ENCODE measurements at places on chromosomes 1 and 21. TPM values are rescaled to one million over a fixed set of nuclear protein-coding genes. Genes with fewer than 3 reads are reported as not detected.

Gene BACE2
- 0.15 TPM for total RNA-seq

Gene CHD5
- total RNA-seq, result 0.17 TPM

Gene CLCA4
- not detected for total RNA-seq

Gene IL24
- not detected for total RNA-seq

Gene STYXL2
- 0.59 TPM for total RNA-seq

Gene CFAP107
- not detected for total RNA-seq

Gene OVAAL
- not detected for total RNA-seq

Gene CACNA1S
- total RNA-seq, result 0.12 TPM

Gene KLHDC8A
- 20.2 TPM for total RNA-seq

Gene DDAH1
- total RNA-seq, result 23.1 TPM

Gene ZNF670
- 22.1 TPM for total RNA-seq

Gene LINGO4
- not detected for total RNA-seq

GRCh38 chr1:73463873-73464272 is 734.1 kb downstream of the LRRIQ3 start:
- peak; percentile 74 for DNase-seq

DNA sequence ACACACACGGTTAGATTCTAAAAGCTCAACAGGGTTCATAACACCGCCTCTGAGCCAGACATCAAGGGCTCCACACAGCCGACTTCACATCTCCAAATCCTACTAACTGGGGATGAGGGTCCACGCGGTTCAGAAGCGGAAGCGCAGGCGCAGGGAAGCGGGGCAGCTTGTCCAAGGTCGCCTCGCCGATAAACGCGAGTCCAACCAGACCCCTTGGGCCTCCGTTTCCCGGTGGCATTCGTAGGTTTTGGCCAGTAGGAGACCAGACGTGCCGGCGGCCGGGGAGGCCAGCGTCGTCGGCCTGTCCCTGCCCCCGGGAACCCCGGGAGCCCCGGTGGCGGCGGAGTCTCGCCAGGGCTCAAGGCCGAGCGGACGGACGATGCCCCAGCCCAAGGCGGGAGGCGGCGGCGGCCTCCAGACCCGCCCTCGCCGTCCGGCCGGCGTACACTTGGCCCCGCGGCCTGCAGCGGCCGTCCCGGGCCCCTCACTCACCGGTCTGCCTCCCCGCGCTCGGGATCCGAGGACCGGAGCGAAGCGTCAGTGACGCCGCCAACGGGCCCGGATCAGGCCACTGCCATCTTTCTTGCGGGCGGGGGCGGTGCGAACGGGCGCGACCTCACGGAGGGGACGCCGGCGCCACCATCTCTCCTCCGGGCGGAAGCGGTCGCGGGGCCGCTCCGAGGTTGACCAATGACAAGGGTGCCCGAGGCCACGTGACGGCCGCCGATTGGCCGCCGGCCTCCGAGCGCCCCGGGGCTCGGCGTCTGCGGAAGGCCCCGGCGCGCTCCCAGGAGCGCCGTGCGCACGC is at the start of gene SDF4:
Gene SDF4 (minus strand): TSS at position 602 of the 808 bp plus-strand sequence. CDS start 3,229 bp downstream, outside the sequence.
- peak; percentile 99 for DNase-seq

- DNase-seq, result peak; percentile 31
Measured at GRCh38 chr1:205650241-205650640, 18.4 kb upstream of the ELK4 start.

- no peak for DNase-seq
Measured at GRCh38 chr1:86739648-86740509, 35.5 kb downstream of the SH3GLB1 start.

DNA sequence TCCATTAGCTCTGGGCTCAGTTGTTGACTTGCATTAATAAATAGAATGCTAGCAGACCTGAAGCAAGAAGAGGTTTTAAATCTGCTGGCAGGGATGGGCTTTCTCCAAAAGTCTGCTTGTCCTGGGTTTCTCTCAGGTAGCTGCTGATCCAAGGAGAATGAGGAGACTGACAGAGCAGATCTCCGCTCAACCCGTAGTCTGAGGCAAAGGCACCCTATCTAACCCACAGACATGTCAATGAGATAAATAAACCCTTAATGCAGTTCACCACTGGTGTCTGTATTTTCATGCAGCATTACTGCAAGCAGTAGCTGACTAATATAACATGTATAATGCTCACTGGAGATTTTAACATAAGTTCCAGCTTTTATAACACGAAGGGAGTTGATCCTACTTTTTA is 44.1 kb upstream of the RGS21 start:
- no peak for DNase-seq

DNA sequence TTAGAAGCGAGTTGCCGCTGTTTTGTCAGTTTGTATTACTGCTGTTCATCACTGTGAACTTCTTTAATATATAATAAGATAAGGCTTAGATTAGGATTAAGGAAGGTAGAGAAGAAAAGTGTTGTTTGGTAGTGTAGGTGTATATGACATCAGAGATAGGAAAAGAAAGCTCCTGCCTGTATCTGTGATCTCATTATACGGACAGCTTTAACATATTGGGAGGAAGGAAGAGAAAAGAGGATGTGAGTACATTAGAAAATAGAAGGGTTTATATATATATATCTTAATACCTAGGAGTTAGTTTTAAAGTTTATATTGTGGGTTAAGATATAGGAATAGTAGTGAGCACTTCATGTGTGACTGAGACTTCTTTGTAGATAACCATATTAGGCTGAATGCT is 71.0 kb downstream of the RALGPS2 start:
- no peak for DNase-seq

- DNase-seq, result no peak
Measured at GRCh38 chr1:181759481-181759880, 276.2 kb downstream of the CACNA1E start.

GRCh38 chr1:92958203-92958970 is 2.9 kb downstream of the DIPK1A start:
- no peak for DNase-seq

DNA sequence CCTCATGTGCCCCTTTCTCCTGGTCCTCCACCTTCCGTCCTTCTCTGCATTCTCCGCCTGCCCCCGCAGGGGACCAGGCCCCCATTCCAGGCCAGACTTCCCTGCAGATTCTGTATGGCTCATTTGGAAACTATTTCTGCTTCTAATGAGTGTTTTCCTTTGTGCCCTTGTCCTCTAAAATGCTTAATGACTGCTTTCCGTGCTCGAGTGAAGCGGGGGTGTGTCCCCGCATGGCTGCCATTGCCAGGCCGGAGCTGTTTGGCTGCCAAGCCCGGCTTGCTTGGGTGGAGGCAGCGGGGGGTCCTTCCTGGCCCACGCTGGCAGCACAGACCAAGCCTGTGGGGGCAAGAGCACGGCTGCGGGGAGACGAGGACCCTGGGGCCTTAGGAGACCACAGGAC is 299.3 kb upstream of the VAMP3 start:
- DNase-seq, result no peak

GRCh38 chr1:26999440-26999987 is 6.0 kb downstream of the TRNP1 start:
- DNase-seq, result peak; percentile 85

- no peak for DNase-seq
Measured at GRCh38 chr1:110309767-110310166, 29.4 kb upstream of the RBM15 start.

GRCh38 chr1:37599940-37600339 is 4.2 kb upstream of the GNL2 start:
- DNase-seq, result no peak

DNA sequence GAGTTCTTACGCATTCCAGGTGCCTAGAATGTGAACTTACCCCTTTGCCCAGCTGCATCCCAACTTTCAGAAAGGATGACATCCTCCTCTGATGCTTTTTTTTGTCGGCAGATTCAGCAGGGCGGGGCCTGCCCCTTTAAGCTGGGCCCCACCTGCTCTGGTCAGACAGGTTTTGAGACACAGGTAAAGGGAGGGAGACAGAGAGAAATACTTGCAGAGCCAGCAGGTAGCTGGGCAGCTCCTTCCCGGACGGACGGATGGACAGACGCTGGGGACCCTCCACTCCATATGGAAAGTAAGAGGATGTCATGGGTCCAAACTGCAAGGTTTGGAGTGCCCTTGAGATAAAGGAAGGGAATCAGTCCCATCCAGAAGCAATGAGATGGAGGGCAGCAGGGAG is at the start of gene TMEM79:
Gene TMEM79 (plus strand): TSS at position 214 of the 400 bp plus-strand sequence. CDS start 902 bp downstream, outside the sequence.
- no peak for DNase-seq

DNA sequence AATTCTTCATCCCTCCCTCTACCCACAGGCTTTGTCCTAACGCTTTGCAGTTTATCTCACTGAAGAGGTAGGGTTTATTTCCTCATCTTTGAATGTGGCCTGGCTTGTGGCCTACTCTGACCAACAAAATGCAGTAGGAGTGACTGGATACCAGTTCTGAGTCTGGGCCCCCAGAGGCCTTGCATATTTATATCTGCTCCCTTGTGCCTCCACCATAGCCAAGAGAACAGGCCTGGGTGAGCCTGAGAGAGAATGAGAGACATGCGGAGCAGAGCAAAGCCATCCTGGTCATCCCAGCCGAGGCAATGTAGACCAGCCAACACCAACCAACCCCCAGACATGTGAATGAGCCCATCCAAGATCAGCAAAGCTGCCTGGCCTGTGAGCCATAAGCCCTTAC is 30.3 kb downstream of the SMIM12 start:
- DNase-seq, result no peak

GRCh38 chr1:92538048-92538412 is 51.3 kb upstream of the GFI1 start:
- DNase-seq, result no peak

- no peak for DNase-seq
Measured at GRCh38 chr1:93081716-93082115, 2.6 kb downstream of the MTF2 start.

DNA sequence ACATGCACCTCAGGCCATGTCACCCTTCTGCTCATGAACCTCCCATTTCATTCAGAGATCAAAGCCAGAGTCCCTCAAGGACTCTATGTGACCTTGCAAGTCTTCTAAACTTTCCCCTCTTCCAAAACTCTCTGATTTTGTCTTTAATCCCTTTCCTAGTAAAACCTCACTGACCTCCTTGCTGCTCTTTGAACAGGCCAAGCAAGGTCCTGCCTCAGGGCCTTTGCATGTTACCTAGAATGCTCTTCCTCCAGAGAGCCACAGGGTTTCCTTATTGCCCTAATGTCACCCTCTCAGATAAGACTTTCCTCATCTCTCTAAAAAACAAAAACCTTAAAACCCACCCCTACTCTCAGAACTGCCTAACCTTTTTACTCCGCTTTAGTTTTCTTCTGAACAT is 26.6 kb downstream of the IL23R start:
- DNase-seq, result no peak

DNA sequence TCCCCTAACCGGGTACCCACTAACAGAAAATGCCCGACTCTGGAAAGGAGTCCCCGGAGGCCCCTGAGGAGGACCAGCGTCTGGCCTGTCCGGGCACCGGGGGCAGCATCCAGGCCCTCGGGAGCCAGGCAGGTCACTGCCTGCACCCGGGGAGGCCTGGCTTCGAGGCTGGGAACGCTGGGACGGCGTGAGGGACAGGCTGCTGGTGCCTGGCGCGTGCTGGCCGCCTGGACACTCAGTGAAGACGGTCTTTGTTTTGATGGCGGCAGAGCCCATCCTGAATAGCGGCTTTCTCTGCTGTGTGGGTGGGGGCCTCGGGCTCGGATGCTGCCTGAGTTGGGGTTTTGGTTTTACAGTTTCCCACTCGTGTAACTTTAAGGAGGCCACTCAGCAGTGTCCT is 37.6 kb downstream of the PRKCZ start:
- DNase-seq, result no peak

DNA sequence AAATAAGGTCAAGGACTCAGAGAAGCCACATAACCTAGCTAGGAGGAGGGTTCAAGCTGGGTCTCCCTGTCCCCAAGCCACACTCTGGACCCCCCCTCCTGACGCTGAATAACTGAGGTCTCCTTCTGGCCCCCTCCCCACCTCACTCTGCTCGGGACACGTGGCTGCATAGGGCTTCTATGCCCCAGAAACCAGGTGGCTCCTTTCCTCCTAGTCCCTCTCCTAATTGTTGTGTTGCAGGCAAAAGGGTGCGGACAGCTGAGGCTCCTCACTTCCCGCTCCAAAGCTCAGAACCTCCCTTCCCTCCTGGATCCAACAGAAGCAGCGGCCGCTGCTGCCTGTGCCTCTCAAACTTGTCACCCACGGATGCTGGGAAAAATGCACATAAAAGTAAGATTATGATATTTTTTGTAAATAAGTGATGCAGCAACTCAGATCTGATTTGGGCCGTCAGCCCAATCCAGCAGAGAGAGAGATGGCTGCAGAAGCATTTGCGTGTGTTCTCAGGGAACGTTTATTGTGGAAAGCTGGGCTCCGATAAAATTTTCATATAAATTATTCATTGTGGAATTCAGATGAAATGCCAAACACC is 40.8 kb upstream of the C1orf174 start:
- DNase-seq, result no peak

GRCh38 chr1:152959801-152960451 is 10.5 kb upstream of the SPRR4 start:
- DNase-seq, result no peak

DNA sequence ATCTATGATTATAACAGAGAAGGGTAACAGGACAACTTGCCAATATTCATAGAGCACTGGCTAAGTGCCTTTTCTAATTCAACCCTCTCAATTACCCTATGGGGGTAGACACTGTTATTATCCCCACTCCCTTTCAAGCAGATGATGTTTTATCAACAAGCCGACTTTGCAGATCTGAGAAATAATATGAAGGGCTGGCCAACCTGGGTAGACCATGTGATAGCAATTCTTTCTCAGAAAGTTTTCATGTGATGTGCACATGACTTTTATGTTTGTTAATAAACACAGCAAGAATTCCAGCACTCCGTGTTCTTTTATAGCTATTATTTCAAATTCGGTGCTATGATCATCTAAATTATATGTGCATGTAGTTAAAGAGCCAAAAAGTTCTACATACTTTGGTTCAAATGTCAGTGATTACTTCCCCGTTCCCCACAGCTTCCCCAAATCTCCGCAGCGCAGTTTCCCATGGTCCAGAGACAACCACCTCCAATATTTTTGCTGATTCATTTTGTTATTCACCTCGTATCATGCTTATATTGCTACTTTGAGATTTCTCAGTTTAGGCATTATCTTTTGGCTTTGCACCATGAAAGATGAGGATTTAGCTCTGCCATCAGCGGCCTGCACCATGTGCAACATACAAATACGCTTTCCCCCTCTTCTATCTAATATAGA is 96.7 kb upstream of the GADD45A start:
- no peak for DNase-seq

- no peak for DNase-seq
Measured at GRCh38 chr1:204649721-204650521, 35.6 kb downstream of the LRRN2 start.

GRCh38 chr1:215567491-215568298 is 591 bp downstream of the KCTD3 start:
- peak; percentile 73 for DNase-seq

DNA sequence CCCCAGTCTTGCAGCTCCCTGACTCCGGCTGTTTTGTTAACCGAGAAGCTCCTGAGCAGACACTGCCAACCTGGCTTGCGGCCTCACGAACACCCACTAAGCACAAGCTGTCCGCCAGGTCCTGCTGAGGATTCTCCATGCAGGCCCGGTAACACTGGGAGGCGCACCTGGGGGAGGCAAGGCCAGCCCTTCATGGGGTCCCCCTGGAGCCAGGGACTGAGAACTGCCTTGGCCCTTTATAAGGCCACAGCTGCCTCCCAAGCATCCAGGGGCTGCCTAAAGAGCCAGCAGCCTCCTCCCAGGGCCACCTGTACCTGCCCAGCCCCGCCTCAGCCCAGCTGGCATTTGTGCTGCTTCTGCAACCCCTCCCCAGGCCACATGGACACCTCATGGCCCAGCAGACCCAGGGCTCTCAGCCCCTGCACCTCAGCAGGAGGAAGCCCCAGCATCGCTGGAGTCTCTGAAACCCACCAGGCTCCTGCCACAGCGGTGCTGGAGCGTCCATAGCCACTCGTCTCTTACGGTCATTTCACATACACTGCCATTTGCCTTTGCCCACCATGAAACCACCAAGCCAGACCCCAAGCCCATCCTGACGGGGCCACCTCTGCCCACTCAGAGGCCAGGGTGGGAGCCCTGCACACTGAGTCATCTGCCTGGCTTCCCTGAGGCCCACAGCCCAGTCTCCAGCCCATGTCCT is 82.5 kb downstream of the NPHP4 start:
- DNase-seq, result no peak
